ENCODE measurements at places on chromosomes 6 and 20.

- DNase-seq, result no peak
These were observed 91.0 kb upstream of the MEI4 start for GRCh38 chr6:77561768-77562314.

GRCh38 chr20:32034581-32035425 lies 17.2 kb upstream of the HCK start:
- DNase-seq, result no peak

DNA sequence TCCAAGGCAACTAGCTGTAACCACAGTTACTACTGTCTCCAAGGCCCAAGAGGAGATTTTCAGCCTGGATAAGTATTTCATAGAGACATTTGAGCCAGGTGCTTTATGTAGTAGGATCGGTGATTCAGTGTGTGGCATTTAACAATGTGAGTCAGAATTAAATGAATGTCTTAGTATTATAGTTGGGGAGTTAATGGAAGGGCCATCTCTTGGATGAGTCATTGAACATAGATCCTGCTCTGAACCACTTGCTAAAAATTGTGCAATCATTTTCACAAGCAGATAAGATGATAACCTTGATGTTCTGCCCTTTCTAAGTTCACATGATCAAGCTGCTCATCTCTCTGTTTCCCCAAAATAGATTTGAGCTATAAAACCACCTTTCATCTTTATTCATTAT lies 668.9 kb upstream of the CITED2 start:
- DNase-seq, result no peak

GRCh38 chr6:166633732-166634535 lies 6.9 kb upstream of the RPS6KA2 start:
- no peak for DNase-seq

- DNase-seq, result no peak
These were observed 15.9 kb upstream of the ITPR3 start for GRCh38 chr6:33604941-33605854.

- no peak for DNase-seq
These were observed 39.3 kb downstream of the PTK7 start for GRCh38 chr6:43115365-43115764.

- DNase-seq, result no peak
These were observed 42.2 kb upstream of the COL10A1 start for GRCh38 chr6:116168148-116168547.

DNA sequence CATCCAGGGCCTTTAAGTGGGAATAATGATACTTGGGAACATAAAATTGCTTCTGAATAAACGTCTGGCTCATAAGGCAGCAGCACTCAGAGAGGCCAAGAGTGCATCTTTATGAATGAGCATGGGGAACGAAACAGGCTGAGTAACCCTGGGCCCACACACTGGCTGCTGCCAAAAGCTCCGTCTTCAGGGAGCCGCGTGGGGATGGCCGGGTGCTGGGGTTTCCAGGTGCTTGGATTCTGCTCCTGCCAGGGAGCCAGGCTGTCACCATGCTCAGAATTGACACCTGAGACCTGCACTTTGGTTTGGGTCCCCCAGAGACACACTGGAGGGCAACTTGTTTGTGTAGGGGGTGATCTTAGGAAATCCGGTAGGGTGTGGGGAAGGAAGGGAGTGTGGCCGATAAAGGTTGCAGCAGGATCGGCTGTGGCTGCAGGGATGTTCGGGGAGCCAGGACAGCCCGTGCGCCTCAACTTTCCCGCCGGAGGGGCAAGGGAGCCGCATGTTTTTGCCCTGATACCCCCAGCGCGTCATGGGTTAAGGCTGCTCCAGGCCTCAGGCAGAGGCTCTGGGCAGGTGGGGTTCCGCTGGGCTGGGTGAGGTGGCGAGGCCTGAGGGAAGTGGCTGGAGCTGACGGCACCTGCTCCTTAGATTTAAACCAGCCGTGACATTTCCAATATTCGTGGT lies 101.8 kb downstream of the YTHDF1 start:
- no peak for DNase-seq

DNA sequence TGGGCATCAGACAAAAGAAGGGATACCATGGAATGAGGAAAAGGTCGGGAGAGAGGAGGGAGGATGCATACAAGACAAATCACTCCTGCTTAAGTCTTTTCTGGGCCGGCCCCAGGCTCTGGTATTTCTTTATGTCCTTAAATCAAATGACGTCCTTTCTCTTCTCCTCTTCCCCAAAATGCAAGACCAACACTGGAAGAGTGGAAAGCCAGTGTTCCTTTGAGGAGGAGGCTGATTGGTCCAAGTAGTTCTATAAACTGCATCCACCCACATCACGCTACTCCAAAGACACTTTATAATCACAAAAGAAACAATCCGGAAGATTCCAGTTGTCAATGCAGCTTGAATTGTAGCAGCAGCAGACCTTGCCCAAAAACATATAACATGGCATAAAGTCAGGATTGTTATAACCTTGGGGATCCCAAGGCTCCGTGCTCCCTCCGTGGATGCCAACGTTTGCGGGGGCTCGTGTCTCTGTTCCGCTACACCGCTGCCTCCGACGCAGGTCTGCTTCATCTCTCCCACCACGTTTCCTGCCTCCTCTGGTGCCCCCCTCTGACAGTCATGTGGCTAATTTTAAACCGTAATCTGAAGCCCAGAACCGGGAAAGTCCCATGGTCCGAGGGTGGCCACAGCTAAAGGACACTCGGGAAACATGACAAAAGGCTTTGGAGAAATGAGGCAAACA lies 47.1 kb downstream of the MCUR1 start:
- peak; percentile 51 for DNase-seq

DNA sequence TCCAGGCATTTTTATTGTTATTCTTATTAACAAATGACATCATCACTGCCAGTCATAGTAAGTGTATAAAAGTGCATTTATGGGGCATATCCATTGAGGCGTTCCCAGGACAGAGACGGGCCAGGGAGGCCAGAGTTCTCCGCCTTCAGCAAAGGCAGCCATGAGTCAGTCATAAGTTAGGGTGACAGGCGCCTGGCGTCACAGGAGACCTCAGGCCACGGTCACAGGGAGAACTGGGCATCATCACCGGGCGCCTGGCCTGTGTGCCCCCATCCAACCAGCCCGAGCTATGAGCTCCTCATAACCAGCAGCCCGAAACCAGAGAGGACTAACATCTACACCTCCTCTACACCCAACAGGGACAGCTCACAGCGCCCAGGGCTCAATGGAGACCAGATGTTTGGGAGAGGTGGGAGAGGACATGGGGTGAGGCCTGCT lies 259.2 kb downstream of the DLL1 start:
- no peak for DNase-seq

GRCh38 chr6:121435444-121436069 lies at the start of gene GJA1:
Gene GJA1, plus strand, starts transcription at chr6:121435646. Its CDS starts 11,202 bp downstream, at chr6:121446848.
- no peak for DNase-seq

- no peak for DNase-seq
These were observed 19.6 kb downstream of the MARCKS start for GRCh38 chr6:113876695-113877094.

DNA sequence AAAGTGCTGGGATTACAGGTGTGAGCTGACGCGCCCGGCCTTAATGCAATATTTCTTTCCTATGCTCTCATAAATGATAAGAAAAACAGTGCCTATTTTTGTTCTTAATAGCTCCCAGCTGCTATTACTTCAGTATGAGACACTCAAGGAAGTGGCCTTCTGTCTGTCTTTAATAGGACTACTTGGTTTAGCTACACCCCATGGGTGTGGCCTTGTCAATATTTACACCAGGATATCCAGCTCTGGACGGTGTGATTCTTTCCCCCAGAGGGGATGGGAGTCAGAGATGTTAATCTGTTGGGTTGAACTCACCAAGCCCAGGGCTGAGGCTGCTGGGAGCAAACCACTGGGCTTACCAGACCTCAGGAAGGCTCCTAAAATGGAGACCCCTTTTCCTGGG lies 134.2 kb downstream of the CEP57L1 start:
- DNase-seq, result no peak

DNA sequence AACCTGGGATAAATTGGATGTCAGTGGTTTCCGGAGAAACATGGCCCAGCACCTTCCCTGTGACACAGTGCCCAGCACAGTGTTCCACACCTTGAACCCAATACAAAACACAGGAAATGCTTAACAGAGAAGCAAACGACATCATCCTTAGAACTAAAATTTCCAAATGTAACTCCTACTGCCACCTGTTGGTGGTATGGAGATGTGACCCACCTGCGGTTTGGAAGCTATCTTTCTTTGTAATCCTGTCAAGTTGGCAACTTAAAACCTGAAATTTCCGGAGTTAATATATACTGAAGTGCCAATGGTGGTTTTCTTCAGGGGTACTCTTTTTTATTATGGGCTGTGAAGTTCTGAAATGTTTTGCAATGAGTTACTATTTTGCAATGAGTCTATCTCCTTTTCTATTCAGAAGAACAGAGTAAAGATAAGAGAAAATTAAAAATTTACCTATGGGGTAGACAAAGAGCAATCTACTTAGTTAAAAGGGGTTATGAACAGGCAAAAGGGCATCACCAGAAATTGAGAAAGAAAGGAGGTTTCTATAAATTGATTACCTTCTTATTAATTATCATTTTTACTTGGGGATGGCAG lies 658.8 kb downstream of the PTPRT start:
- no peak for DNase-seq

DNA sequence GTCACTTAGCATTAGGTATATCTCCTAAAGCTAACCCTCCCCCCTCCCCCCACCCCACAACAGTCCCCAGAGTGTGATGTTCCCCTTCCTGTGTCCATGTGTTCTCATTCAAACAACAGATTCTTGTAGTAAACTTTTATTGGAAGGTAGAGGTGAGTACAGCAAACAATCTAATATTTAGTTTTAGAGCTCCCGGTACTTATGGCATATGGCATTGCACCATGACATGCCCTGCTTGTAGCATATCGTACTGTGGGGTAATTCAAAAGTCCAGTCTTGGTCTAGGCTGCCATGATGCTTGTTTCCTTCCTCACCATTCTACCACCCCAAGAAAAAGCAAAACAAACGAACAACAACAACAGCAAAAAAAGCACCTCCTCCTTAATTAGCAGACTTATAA lies 289.5 kb downstream of the ZNF217 start:
- DNase-seq, result no peak

GRCh38 chr6:168050881-168051586 lies 28.0 kb downstream of the FRMD1 start:
- DNase-seq, result peak; percentile 17

DNA sequence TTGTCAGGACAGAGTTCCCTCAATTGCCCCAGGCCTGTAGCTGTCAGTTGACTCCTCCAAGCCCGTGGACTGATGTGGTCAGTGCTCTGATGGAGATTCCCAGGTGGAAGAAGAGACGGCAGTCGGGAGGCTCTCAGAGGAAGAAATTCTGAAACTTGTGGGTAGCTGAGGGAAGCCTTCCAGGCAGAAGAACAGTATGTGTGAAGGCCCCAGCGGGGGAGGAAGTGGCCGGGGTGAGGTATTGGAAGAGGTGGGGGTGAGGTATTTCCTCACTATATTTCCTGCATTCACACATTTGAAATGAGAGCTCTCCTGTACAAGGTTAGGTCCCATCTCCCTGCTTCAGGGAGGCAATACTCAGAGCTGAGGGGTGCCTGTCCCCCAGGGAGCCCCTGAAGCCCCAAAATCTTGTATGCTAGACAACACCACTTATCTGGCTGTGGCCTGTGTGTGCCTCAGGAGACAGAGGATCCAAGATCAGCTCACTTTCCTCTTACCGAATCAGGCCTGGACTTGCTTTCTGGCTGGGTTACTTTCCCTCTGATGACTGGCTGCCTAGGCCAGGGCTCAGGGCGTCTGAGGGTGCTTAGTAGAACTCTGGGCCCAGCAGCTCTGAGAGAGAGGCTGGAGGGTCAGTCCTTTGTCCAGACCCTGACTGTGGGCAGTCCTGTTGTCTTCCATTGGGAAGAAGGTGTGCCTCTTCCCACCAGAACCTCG lies 49.3 kb upstream of the MYL9 start:
- no peak for DNase-seq

- DNase-seq, result no peak
These were observed 27.7 kb upstream of the LAMA4 start for GRCh38 chr6:112281821-112282615.

DNA sequence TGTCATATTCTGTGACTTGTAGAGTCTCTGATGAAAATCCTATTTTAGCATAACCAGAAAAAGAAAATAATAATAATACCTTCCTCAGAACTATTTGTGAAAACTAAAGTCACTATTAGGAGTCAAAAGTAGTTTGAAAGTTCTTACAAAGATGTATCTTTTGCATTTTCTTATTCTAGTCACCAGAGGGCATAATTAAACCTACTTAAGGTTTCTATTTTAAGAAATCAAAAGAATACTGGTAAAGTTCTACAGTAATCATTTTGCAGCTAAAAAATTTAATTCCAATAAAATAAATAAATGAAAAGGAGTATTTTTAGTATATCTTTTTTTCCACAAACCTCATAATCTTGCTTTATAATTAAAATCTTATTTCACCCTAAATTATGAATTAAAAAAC lies 28.0 kb upstream of the MCM9 start:
- no peak for DNase-seq

DNA sequence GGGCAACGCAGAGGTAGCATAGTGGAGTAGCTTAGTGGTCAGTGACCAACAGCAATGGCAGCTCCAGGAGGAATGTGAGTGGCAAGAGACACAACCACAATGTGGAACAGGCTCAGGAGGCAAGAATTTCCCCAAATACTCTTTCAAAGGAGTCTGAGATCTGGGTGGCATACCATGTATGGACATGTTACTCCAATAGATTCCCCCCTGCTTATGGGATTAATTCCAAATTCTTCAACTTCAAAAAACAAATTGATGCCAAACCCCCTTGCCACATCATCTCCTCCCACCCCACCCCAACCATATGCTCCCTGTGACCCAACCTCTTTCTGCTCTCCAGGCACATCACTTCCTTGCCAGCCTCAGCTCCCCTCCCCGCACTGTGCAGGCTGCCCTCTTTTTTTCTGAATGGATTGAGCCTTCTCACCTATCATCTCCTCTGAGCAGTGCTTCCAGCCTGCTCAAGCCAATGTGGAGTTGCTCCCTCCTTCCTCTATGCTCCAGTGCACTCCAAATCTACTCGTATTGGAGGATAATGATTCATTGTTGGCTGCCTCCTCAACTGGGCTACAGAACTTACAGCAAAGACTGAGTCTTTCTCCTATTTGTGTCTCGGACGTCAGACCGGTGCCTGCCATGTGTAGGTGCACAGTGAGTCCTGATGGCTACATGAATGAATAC lies 93.0 kb upstream of the CEP85L start:
- no peak for DNase-seq

GRCh38 chr6:25898289-25898977 lies 24.4 kb upstream of the SLC17A3 start:
- no peak for DNase-seq

GRCh38 chr20:15928946-15929345 lies 644.3 kb downstream of the KIF16B start:
- no peak for DNase-seq
